ENCODE measurements at places on chromosomes 16 and 17.

DNA sequence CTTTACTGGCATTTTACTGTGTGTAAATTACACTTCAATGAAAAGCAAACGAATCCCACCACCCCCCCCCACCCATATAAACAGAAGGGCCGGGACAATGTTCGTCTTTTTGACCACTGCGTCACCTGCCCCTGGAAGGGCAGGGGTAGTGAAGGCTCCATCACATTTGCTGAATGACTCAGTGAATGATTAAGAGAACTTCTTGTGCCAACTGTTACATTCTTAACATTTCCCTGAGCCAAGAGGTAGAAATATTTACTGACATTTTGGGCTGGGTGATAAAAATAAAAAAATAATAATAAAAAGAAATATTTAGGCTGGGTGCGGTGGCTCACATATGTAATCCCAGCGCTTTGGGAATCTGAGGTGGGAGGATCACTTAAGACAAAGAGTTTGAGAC is 24.1 kb downstream of the C16orf96 start:
- no peak for DNase-seq

GRCh38 chr17:67647482-67647881 is 70.3 kb upstream of the NOL11 start:
- no peak for DNase-seq

DNA sequence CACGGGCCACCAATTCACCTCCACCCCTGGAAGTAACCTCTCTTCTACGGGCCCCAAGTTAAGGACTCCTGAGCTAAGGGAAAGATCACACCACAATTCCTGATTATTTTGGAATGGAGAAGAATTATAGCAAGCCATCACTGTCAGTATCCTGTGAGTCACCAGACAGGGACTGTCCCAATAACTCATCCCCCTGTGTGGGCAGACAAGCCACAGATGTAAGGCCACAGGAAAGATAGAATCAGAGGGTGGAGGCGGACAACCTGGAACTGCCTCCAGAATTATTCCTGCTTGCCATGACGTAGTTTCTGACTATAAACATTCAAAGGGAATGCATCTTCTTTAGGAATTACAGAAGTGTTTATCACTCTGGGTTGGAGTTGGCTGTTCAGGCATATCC is 5.8 kb upstream of the MYO1D start:
- DNase-seq = no peak

GRCh38 chr16:57039148-57039812 is 49.9 kb downstream of the NLRC5 start:
- DNase-seq = no peak

Measured in globus pallidus (tissue), 1 donor.